ENCODE measurements at places on chromosomes 5 and 9. TPM values are rescaled to one million over a fixed set of nuclear protein-coding genes. Genes with fewer than 3 reads are reported as not detected.
A peak's percentile ranks its signal among the peaks of the same experiment; 100 is the strongest.

DNA sequence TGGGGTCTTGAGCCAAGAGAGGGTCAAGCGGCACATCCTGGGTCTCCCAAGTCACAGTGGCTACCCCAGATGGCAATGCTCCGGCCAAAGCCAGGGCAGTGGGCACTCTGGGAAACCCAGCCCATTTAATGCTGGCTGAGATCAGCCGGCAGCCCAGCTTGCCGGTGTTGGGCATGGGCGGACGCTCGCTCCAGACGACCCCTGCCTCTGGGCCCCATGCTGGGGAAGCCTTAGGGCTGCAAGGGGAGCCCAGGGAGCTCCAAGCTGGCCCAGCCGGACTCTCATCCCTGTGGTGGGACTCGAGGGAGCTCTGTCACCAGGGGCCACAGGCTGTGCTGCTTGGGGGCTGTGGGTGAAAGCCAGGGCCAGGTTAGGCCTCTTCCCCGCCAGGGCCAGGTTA is 5.9 kb upstream of the CARD9 start:
- H3K36me3 ChIP-seq: no peaks in the 10 kb centered on the region
- no peak overlapping the region for H3K27ac ChIP-seq
- H3K4me3 ChIP-seq: no peak overlapping the region
- no peaks in the 10 kb centered on the region for H3K27me3 ChIP-seq

Gene SLCO4C1
- not detected for total RNA-seq

- no peaks in the 10 kb centered on the region for H3K36me3 ChIP-seq
- no peak for DNase-seq
- no peak overlapping the region for H3K4me3 ChIP-seq
- peaks cover 6% of the 10 kb centered on the region for H3K27me3 ChIP-seq
- H3K27ac ChIP-seq: no peak overlapping the region
These were observed 2.5 kb upstream of the PIP5K1B start for GRCh38 chr9:68702493-68702892.

DNA sequence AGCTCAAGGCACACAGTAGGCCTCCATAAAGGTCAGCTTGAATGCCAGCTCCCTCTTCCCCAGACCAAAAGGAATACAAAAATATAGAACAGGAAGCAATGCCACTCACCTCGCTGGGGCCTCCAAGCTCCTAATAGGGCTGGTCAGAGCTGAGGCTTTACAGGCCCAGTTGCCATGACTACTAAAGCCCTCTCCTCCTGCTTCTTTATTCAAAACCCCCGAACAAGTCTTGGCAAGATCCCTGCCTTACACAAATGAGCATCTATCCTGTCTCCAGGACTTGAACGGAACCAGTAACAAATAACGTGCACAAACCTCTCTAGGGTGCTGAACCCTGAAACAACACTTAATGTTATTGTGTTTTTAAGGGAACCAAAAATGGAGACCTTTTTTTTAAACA is 136.3 kb downstream of the SIL1 start:
- no peaks in the 10 kb centered on the region for H3K27me3 ChIP-seq
- no peaks in the 10 kb centered on the region for H3K4me1 ChIP-seq
- H3K4me3 ChIP-seq: no peak overlapping the region
- H3K27ac ChIP-seq: peak overlapping the region; percentile 64

Gene TESK1
- total RNA-seq: 17.9 TPM

DNA sequence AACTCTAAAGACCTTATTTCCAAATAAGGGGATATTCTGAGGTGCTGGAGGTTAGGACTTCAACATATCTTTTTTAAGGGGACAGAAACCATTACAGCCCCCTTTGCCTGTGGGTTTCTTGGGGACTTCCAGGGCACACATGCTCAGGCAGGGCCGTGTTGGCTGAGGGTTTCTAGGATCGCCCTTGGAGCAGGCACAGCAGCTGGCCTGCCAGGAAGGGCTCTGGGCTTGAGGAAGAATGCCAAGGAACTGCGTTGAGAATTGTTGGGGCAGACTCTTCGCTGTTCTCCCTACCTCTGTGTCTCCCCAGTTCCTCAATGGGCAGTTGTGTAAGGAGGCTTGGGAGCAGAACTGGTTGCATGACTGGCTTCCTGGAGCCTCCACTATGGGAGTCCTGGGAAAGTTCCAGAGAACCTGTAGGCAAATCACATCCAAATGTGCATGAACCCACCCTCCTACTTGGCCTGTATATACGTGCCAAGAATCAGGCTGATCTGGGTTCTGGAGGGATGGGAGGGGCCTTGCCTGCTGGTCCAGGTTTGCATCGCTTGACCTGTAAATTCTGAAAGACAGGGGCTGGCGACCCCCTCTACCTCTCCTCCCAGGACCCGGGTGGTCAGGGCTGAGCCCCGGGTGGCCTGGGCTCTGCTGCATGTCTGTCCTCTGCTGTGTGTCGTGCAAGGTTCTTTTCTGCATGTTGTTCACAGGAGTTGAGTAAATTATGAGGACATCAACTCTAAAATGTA is 65.5 kb downstream of the HSPA4 start:
- no peak for DNase-seq
- H3K4me3 ChIP-seq: no peak overlapping the region
- H3K36me3 ChIP-seq: no peaks in the 10 kb centered on the region
- H3K27me3 ChIP-seq: no peaks in the 10 kb centered on the region
- H3K27ac ChIP-seq: no peak overlapping the region
- no peaks in the 10 kb centered on the region for H3K4me1 ChIP-seq

Gene GABRA1
- not detected for total RNA-seq

Gene INSYN2B
- total RNA-seq: 0.34 TPM

Gene DOCK2
- 2.0 TPM for total RNA-seq

Gene IL3
- not detected for total RNA-seq

DNA sequence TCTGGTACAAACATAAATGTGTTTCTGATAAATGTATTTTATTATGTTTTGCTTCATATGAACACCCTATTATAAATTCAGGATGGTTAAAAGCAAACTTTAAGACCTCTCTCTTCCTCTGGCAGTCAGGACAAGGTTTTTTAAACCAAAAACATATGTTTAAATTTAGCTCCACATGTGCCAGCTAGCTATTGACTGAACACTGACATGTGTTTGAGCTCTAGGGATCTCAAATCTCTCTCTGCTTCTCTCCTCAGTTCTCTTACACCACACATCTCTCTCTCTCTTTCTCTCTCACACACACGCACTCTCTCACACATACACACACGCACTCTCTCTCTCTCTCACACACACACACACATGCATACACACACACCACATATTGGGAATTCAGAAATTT is 150.1 kb upstream of the RFX3 start:
- no peaks in the 10 kb centered on the region for H3K4me1 ChIP-seq
- H3K27ac ChIP-seq: no peak overlapping the region
- H3K27me3 ChIP-seq: no peaks in the 10 kb centered on the region
- H3K4me3 ChIP-seq: no peak overlapping the region

DNA sequence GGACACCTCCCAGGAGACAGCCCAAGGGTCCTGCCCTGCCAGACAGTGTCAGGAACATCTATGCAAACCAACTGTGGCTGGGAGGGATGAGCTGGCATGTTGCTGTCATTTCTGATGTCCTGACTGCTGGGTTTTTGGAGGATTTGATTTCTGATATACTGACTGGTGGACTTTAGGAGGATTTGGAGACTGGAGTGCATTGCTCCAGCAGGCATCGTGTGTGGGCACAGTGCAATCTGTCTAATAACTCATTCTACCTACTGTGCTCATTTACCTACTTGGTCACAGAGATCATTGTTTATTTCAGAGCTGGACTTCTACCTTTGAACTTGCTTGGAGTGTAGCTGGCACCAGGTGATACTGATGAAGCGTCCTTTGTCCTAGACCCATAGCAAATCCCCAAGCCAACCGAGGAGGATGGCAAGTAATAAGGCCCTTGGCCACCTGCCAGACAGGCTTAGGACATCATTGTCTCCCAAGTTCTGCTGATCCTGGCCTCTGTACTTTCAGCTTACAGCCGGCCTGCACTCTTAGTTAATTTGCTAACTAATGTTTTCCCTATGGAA is 124.3 kb upstream of the ICE1 start:
- DNase-seq: no peak
- no peaks in the 10 kb centered on the region for H3K4me1 ChIP-seq
- H3K27ac ChIP-seq: no peak overlapping the region

DNA sequence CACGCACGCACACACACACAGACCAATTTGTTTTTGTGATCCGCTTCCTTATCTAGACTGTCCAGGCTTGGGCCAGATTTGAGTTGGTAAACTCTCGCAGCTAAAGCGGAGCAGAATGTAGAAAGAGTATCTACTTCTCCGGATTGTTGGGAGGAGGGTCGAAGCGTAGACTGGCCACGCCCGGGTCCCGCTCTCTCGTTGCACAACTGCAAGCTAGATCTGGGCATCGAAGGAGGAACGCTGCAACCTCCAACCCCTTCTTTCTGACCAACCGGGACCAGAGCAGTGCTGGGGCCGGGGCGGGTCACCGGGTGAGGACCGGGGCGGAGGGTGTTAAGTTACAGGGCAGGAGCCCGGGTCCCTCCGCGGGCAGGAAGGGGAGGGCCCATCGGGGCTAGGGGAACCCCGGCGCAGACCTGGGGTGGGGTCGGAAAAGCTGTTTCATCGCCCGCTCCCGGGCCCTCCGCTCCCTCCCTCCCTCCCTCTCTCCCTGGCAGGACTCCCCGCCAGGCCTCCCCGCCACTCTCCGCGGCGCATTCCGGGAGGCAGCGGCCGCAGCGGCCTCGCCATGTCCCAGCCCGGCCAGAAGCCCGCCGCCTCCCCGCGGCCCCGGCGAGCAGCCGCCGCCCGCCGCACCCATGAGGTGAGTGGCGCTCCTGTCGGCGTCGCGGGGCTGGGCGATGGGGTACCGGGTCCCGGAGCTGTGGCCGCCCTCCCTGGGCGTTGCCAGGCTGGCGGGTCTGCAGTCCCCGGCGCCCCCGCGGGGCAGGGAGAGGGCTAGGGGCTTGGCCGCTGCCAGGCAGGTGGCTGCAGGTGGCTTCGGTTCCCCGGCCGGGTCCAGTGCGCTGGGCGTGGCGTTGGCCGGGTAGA is at the start of gene CAST:
CAST (plus strand) TSS at position 522 of the 870 bp plus-strand sequence; CDS start at position 569, 47 bp downstream.
- no peaks in the 10 kb centered on the region for H3K36me3 ChIP-seq
- peak; percentile 92 for DNase-seq
- H3K4me1 ChIP-seq: no peaks in the 10 kb centered on the region

GRCh38 chr9:121021301-121021700 is 28.8 kb downstream of the C5 start:
- no peak overlapping the region for H3K4me3 ChIP-seq

DNA sequence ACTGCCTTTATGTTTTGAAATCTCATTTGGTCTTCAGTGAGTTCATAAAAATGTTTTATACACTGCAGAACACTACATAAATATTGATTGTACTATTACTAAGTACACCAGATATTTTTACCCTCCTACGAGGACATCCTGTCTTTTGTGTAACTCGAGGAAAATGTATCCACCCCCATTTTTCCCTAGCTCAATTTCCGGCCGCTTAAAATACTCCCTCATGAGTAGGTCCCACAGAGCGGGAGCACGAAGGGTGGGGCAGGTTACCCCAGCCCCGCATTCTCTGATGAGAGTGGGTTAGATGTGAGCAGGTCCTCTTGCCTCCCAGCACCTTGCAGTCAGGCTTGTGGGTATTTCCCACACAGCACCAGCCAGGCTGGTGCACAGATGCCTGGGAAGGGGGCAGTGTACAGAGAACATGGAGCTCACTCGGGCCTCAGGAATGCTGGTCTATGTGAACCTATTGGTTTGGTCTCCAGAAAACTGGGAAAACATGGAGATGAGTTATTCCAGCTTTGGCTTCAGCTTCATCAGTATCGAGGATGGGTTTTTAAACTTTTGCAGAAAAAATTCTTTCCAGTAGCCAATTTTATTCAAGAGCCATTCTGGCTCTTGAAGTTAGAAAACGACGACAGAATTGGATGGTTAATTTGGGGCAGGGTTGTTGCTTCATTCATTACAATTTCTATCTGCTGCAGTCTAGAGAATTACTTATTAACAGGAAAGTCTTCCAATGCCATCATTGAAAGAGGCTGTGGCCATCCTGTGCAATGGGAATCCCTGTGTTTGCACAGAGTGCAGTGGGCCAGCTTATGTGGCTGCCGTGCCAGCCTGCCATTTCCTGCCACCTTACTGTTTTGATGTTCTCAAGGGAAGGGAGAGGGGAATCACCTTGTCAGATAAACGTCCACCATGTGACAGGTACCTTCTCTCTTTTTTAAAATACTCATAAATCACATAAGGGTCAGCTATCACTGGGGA is 73.2 kb downstream of the WDR41 start:
- DNase-seq: no peak
- no peaks in the 10 kb centered on the region for H3K36me3 ChIP-seq
- no peaks in the 10 kb centered on the region for H3K4me1 ChIP-seq
- H3K27ac ChIP-seq: no peak overlapping the region
- no peak overlapping the region for H3K4me3 ChIP-seq
- H3K27me3 ChIP-seq: no peaks in the 10 kb centered on the region

- no peak overlapping the region for H3K4me3 ChIP-seq
- H3K4me1 ChIP-seq: peaks cover 10% of the 10 kb centered on the region
- H3K27ac ChIP-seq: no peak overlapping the region
- no peaks in the 10 kb centered on the region for H3K27me3 ChIP-seq
- H3K36me3 ChIP-seq: no peaks in the 10 kb centered on the region
These were observed 16.9 kb downstream of the CRB2 start for GRCh38 chr9:123372766-123373446.

DNA sequence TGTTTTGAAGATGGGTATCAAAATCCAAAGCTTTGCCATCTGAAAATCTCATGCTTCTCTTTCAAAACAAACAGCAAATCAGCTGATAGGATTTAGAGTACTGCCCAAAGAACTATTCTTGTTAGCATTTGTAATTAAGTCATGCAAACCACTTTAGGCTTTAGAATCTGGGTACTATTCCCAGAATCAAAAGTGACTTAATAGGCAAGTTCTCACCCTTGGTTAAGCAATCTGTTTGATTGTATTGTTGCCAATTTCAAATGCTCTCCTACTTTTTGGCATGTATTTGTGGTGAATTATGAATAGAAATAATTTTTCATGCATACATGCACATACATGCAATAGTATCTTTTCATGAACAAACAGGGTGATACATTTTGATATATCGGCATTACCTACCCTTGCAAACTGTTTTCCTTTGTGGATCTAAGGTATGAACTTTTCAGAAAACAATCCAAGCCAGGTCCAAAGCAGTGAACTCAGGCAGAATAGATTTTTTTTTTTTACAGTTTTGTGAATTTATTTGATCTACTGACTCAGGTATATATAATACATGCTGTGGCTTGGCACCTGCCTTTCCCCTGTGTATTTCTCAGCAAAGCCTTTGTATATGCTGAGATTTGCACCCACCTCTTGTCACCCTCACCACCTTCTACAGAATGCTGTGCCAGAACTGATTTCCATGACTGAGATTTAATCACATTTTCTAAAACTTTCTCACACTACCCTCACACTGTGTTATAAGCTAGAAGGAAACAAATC is 9.0 kb downstream of the IL33 start:
- DNase-seq: no peak
- peak overlapping the region; percentile 13 for H3K27ac ChIP-seq
- no peaks in the 10 kb centered on the region for H3K27me3 ChIP-seq
- peaks cover 12% of the 10 kb centered on the region for H3K4me1 ChIP-seq
- H3K36me3 ChIP-seq: no peaks in the 10 kb centered on the region

DNA sequence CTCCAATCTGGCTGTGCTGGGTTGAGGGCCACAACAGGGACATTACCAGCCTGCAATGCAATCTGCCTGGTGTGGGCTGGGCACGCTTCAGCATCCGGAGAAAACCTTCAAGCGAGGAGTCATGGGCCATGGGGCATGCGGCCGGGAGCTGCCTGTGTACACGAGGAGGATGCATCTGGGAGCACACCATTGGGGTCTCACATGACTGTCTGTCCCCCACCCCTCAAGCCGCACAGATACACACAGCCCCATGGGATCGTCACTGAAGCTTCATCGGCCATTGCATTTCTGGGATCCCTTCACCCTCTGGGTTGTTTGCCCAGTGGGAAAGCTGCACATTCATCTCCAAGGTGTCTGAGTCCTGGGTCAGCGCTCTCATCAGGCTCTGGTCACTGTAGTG is 9.9 kb downstream of the LCN1 start:
- DNase-seq: no peak
- H3K4me1 ChIP-seq: no peaks in the 10 kb centered on the region
- no peaks in the 10 kb centered on the region for H3K36me3 ChIP-seq

Gene FRRS1L
- total RNA-seq: 9.7 TPM
